ENCODE measurements at places on chromosomes 11 and 22.

DNA sequence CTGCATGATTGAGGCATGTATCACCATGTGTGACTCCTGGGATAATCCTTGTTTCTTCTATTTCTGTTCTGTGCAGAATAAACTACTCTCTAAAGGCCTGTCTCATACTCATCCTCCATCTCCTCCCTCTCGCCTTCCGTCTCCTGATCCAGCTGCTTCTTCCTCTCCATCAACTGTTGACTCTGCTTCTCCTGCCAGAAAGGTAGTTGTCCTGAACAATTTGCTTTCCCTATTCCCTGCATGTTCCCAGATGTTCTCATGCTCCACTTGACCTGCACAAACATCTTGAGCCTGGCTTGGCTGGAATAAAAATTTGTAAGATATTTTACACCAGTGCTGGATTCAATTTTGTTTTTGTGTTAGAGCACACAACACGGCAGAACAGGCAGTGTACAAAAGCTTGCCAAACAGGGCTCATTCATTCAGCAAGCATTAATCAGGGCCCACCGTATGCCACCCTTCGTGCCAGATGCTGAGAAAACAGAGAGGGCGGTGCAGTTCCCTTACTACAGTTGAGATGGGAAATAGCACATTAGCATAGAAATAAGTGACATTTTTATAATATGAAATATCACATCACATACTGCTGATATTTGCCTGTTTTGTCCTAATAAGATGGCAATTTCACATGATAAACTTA lies 133.3 kb upstream of the PARVA start:
- DNase-seq, result no peak

DNA sequence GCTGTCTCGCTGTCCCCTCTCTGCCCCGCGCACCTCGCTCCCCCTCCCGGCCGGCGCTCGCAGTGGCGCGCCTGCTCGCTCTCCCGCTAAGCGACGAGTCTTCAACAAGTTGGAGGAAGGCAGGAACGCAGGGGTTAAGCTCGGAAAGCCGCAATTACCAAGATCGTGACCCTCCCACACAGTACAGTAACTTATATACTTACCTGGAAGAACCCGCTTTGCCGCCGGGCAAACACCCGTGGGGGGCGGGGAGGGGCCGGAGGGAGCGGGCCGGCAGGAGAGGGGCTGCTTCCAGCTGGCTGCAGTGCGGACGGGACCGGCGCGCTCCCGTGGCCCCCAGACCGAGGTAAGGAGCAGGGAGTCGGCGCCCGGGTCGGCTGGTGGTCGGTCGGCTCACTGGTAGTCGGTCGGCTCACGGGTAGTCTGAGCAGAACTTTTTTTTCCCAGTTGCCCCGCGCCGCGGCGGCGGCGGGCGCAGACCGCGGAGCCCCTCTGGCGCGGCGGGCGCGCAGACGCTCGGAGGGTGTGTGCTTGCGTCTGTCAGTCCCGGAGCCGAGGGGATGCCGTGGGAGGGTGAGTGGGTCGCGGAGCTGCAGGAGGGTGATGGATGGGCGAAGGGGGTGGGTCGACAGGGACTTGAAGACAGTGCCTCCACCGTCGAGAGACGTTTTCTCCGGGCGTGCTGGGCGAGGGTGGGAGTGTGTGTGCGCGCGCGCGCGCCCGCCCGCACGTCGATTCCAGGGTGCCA lies 101.2 kb upstream of the HSD17B12 start:
- no peak for DNase-seq

- DNase-seq, result no peak
These were observed 792.6 kb upstream of the RAG2 start for GRCh38 chr11:37390576-37391083.

DNA sequence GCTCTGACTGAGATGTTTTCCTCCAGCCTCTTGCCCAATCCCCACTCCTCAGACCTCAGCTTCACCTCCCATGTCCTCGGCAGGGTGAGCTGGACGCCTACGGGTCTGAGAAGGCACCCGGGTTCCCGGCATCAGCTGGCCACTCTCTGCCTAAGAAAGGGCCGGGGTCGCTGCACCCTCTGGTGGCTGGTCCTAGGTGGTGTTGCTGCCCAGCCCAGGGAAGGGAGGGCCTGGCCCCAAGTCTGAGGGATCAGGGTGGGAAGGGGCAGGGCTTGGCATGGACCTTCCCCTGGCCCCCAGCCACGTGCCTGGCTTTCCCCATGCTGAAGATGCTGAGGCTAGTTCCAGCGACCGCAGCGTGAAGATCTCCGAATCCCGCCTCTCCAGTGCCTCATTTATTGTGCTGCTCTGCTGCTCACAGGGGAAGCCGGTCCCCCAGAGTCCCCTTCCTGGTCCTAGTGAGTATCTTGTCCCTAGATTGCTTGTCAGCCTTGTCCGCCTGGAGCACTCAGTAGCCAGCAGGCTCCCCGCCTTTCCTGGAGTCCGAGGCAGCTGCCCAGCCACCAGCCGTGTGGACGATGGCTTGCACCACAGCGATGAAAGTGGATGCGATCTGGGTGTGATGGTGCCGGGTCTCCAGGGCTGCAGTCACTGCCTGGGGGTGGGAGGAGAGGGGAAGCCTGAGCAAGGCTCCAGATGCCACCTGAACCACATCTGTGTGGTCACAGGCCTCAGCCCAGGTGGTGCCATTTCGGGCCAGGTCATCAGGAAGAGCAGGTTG lies 2.9 kb upstream of the GGT5 start:
- DNase-seq, result peak; percentile 91

DNA sequence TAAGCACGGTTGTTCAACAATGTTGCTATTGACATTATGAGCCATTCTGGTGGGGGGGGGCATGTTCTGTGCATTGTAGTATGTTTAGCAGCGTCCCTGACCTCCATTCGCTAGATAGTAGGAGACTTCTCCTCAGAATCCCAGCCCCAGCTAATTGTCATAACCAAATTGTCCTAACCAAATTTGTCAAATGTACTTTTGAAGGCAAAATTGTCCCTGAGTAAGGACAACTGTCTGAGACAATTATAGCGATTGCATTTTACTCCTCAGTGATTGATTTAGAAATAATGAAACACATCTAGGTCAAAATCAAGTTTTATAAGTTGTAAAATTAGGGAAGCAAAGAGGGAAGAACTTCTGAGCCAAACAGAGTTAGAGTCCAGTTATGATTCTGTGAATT lies 541.8 kb upstream of the CHORDC1 start:
- no peak for DNase-seq
